ENCODE measurements at places on chromosomes 11 and 22. TPM values are rescaled to one million over a fixed set of nuclear protein-coding genes. Genes with fewer than 3 reads are reported as not detected.

Gene FXYD2
- 0.42 TPM for total RNA-seq

Gene DDI1
- total RNA-seq: not detected

- DNase-seq: no peak
- no peaks in the 10 kb centered on the region for H3K4me1 ChIP-seq
- H3K36me3 ChIP-seq: no peaks in the 10 kb centered on the region
- no peak overlapping the region for H3K27ac ChIP-seq
Measured at GRCh38 chr11:104122011-104122635, 41.8 kb downstream of the PDGFD start.

GRCh38 chr11:70807195-70807543, 408.8 kb downstream of the CTTN start:
- H3K27me3 ChIP-seq: no peaks in the 10 kb centered on the region
- H3K4me1 ChIP-seq: no peaks in the 10 kb centered on the region
- DNase-seq: no peak

DNA sequence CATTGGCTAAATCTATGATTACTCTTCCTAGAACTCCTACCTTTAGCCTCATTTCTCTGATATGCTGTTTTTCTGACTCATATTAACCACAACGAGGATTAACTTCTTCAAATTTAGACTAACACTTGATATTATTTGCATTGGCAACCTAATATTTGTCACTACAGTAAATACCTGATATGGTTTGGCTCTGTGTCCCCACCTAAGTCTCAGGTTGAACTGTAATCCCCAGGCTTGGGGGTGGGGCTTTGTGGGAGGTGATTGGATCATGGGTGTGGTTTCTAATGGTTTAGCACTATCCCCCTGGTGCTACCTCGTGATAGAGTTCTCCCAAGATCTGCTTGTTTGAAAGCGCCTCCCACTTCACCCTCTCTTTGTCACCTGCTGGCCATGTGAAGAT, 17.1 kb upstream of the MED17 start:
- H3K4me3 ChIP-seq: no peak overlapping the region
- H3K27me3 ChIP-seq: no peaks in the 10 kb centered on the region
- DNase-seq: no peak
- no peaks in the 10 kb centered on the region for H3K4me1 ChIP-seq

DNA sequence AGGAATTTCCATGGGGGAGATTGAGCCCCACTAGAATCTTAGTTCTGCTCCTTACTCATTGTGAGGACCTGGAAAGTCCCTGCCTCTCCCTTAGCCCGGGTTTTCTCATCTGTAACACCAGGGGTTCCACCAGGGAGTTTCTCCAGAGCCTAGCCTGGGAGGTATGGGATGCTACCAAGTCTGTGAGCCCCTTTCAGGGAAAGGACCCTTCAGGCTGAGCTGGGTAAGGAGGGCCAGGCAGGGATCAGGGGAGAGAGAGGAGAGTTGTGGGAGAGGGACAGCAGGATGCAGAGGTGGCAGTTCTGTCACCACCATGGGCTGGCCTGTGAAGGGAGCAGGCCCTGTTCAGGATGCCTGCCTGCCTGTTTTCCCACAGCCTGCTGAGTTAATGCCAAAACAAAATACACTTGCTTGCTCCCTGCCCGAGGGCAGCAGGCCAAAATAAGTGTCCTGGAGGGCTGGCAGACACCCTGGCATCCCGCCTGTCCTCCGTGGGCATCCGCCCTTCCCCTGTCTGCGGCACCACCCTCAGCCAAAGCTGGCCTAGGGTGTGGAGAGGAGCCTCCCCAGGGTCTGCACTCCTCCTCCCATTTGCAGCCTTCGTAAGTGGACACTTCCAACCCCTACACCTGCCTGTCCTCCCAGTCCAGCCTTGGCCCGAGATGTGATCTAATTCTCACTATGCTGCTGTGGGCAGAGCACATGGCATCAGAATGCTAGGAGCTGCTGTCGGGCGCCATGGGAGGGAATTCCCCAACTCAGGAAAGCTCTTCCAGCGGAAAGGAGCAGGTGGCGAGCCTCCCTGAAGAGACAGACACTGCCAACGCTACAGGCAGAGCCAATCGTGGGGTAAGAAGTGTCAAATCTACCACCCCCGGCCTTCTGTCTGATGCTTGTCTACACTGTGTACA, 5.9 kb upstream of the FCHSD2 start:
- H3K36me3 ChIP-seq: no peaks in the 10 kb centered on the region
- H3K4me3 ChIP-seq: no peak overlapping the region
- H3K27ac ChIP-seq: peak overlapping the region; percentile 27
- peaks cover 38% of the 10 kb centered on the region for H3K4me1 ChIP-seq

GRCh38 chr11:456533-456932, 6.5 kb downstream of the PTDSS2 start:
- H3K27ac ChIP-seq: no peak overlapping the region
- no peak for DNase-seq

GRCh38 chr11:22577854-22578253, 47.8 kb downstream of the FANCF start:
- DNase-seq: no peak
- no peaks in the 10 kb centered on the region for H3K27me3 ChIP-seq
- no peak overlapping the region for H3K27ac ChIP-seq

Data from thyroid gland (tissue), 4 donors.